Lung (tissue), 17 donors: ENCODE measurements at places on chromosomes 4 and X. TPM values are rescaled to one million over a fixed set of nuclear protein-coding genes. Genes with fewer than 3 reads are reported as not detected.

PNMA5 gene
- not detected for total RNA-seq

RAP2C gene
- total RNA-seq = 20.1 TPM

HTR2C gene
- total RNA-seq = not detected

- DNase-seq = no peak
Observed at GRCh38 chr4:169849456-169849855, 91.7 kb upstream of the HPF1 start.

GRCh38 chrX:141619336-141619735 is 29.8 kb downstream of the SPANXA2 start:
- no peak for DNase-seq

- DNase-seq = no peak
Observed at GRCh38 chrX:50913520-50913919, 3.0 kb downstream of the BMP15 start.

DNA sequence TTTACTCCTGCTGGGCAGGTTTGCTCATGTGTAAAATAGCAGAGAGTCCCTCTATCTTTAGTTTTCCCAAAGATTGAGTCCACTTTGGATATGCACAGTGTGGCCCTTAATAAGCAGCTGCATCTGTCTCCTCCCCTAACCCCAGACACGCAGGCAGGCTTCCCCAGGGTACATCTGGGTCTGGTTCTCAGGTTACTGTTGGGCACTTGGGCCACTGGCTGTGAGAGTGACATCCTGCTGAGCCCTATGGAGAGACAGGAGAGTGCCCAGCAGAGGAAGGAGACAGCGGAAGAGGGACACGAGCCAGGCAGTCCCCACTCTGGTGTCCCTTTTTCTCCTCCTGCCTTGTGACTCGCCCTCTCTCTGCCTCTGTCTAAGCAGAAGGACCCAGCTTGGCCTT is 16.0 kb downstream of the XK start:
- DNase-seq = no peak
